H9 (cell line): ENCODE measurements at places on chromosomes 6 and 20. TPM values are rescaled to one million over a fixed set of nuclear protein-coding genes. Genes with fewer than 3 reads are reported as not detected.

DNA sequence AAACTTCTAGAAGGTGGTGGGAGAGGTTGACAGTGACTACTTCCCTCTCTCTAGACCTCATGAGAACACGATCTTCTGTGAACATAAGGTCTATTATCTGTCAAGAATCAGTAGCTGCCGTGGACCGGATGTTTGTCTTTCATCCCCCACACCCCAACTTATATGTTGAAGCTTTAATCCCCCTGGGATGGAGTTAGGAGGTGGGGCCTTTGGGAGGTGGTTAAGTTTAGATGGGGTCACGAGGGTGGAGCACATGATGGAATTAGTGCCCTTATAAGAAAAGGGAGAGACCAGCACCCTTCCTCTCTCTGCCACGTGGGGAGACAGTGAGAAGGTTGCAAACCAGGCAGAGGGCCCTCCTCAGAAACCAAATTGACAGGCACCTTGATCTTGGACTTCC is 409.1 kb downstream of the QKI start:
- H3K36me3 ChIP-seq, result no peaks in the 10 kb centered on the region
- no peaks in the 10 kb centered on the region for H3K4me1 ChIP-seq
- DNase-seq, result no peak
- no peaks in the 10 kb centered on the region for H3K27me3 ChIP-seq

The RBM38 gene
- 66.8 and 67.9 TPM in 2 replicates for total RNA-seq

The SEL1L2 gene
- total RNA-seq, result not detected in 2 replicates

The WFDC5 gene
- total RNA-seq, result not detected in 2 replicates

The CHD6 gene
- 48.2 and 51.5 TPM in 2 replicates for total RNA-seq

The ZC3H12D gene
- total RNA-seq, result 0.07 and 0.15 TPM in 2 replicates

The OPN5 gene
- total RNA-seq, result not detected in 2 replicates

DNA sequence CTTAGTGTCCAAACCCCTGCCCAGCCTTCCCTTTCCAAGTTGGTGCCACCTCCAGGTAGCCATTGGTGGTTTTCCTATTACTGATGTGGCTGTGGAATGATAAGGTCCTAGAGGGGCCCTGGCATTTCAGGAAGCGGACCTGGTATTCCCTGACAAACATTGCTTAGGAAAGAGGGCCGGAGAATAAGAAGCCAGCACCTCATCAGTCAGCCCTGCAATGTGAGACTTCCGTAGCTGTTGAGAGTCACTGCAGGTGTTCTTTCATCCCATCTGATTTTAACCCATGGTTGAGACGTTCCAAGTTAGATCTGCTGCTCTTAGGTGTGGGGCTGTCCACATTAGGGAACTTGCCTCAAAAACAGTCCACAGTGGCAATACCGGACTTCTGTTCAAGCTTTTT is 14.8 kb upstream of the NPEPL1 start:
- peak overlapping the region; percentile 26; the same call in 1 of the 3 replicates for H3K4me3 ChIP-seq
- DNase-seq, result no peak
- peaks cover 80% of the 10 kb centered on the region for H3K36me3 ChIP-seq
- H3K27ac ChIP-seq, result no peak overlapping the region
- H3K4me1 ChIP-seq, result no peaks in the 10 kb centered on the region; the same call in 1 of the 2 replicates

DNA sequence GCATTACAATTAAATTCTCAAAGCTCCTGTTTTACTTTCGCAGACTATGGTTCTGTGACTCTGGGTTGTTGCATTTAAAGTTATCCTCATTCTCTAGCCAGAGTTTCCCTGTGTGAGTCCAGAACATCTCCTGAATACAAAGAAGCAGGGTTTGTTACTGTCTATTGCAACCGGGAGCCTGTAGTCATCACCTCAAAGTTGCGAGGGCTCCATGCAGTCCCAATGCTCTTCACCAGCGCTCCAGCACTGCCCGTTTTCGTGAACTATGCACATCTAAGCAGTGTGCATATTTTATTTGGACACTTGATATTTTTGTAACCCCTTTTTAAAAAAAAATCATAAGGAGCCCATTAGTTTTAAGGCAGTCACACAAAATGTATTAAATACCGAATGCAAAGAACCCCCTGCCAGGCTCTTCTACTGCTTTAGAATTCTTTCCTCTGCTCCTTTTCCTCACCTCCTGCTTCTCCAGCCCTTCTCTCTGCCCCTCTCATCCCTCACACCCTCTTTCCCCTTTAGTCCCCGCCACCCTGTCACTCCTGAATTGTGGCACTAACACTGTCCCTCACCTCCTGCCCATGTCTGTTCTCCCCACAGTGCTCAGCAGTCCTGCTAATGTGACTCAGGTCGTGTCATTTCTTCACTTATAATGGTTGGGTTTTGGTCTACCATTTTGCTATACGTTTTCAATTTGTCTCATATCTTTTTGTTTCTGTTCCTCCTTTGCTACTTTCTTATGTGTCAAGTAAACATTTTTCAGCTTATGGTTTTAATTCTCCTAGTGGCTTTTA is 1.1 kb upstream of the HLA-C start:
- H3K27me3 ChIP-seq, result no peaks in the 10 kb centered on the region
- no peaks in the 10 kb centered on the region for H3K4me1 ChIP-seq
- H3K4me3 ChIP-seq, result peak overlapping the region; percentile 79
- peaks cover 30% of the 10 kb centered on the region for H3K36me3 ChIP-seq
- H3K27ac ChIP-seq, result no peak overlapping the region
- DNase-seq, result no peak

- no peak overlapping the region for H3K4me3 ChIP-seq
- H3K27ac ChIP-seq, result no peak overlapping the region
- no peaks in the 10 kb centered on the region for H3K27me3 ChIP-seq
- H3K4me1 ChIP-seq, result no peaks in the 10 kb centered on the region
Measured at GRCh38 chr20:548906-549305, 5.3 kb upstream of the CSNK2A1 start.

DNA sequence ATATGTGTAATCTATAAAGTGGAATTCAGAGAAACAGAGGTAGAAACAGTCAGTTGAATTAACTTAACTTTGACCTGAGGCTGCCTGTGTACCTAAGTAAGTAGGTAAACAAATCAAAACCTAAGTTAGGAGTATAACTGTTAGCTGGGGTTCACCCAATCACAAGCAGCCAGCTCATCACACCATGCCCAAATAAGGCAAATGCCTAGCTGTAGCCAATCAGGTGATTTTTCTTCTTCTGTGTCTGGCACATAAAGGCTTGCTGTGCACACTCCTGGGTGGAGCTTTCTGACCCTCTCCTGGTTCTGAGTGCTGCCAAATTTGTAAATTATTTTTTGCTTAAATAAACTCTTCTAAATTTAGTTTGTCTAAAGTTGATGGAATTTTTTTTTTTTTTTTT is 54.7 kb upstream of the TRIM39 start:
- no peak overlapping the region for H3K4me3 ChIP-seq
- H3K27me3 ChIP-seq, result no peaks in the 10 kb centered on the region
- no peak overlapping the region for H3K27ac ChIP-seq
- no peaks in the 10 kb centered on the region for H3K4me1 ChIP-seq
- H3K36me3 ChIP-seq, result no peaks in the 10 kb centered on the region

DNA sequence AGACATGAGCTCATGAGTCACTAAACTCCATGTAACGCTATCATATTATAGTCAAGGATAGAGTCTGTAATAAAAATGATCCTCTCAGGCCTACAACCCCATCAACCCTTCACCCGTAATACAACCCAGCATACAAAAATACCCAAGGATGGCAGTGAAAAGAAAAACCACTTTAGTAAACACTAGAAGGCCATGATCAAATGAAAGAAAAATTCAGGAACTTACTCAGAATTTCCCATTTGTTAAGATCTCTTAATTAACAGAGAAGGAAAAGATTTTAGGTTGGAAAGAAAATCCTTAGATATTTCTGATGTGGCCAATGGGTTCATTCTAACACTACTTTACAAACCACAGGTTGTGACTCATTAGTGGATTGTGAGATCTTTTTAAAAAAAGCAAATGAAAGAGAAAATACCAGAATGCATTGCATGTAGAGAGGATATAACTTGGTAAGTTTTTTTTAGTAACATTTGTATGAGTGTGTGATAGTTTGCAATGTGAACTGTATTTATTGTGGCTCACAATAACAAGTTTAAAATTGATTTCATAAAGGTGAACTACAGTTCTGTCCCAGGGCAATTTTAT is 8.0 kb upstream of the UBE2J1 start:
- H3K36me3 ChIP-seq, result no peaks in the 10 kb centered on the region
- no peaks in the 10 kb centered on the region for H3K27me3 ChIP-seq
- H3K27ac ChIP-seq, result no peak overlapping the region
- no peak for DNase-seq
- no peak overlapping the region for H3K4me3 ChIP-seq

The SGK2 gene
- not detected in 2 replicates for total RNA-seq

The SLC22A23 gene
- 6.1 and 6.8 TPM in 2 replicates for total RNA-seq

GRCh38 chr6:11628562-11628961 is 91.0 kb downstream of the TMEM170B start:
- H3K4me1 ChIP-seq, result no peaks in the 10 kb centered on the region
- H3K27me3 ChIP-seq, result no peaks in the 10 kb centered on the region
- DNase-seq, result no peak
- no peak overlapping the region for H3K27ac ChIP-seq
- no peaks in the 10 kb centered on the region for H3K36me3 ChIP-seq
- no peak overlapping the region for H3K4me3 ChIP-seq

GRCh38 chr20:20051767-20052073 is 546 bp downstream of the CRNKL1 start:
- H3K4me1 ChIP-seq, result no peaks in the 10 kb centered on the region
- H3K27ac ChIP-seq, result no peak overlapping the region
- peaks cover 11% of the 10 kb centered on the region; the same call in 1 of the 3 replicates for H3K36me3 ChIP-seq
- no peaks in the 10 kb centered on the region for H3K27me3 ChIP-seq
- H3K4me3 ChIP-seq, result peak overlapping the region; percentile 98
- DNase-seq, result no peak

The SLA2 gene
- 0.13 and 0.20 TPM in 2 replicates for total RNA-seq

The ATP9A gene
- 11.5 and 12.1 TPM in 2 replicates for total RNA-seq

The RGS17 gene
- 3.2 and 3.8 TPM in 2 replicates for total RNA-seq

DNA sequence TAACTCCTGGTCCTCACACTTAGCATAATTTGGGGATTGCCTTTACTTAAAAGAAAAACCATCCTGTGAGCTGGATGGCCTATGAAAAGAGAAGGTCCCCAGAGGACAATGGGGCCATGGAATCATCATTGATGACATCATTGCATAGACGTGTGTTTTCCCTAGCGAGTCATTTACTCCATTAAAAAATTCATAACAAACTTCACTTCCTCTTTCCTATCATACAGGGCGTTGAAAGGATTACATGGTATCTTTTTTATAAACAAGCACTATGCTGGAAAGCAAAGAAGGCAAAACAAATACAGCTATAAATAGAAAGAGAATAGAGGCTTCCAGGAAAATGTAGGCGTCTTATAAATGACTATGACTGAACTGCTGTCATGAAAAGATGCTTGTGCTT is 11.3 kb upstream of the COL12A1 start:
- H3K4me1 ChIP-seq, result peaks cover 3% of the 10 kb centered on the region; the same call in 1 of the 2 replicates
- H3K27ac ChIP-seq, result no peak overlapping the region
- no peaks in the 10 kb centered on the region for H3K36me3 ChIP-seq
- H3K27me3 ChIP-seq, result no peaks in the 10 kb centered on the region
- DNase-seq, result no peak

DNA sequence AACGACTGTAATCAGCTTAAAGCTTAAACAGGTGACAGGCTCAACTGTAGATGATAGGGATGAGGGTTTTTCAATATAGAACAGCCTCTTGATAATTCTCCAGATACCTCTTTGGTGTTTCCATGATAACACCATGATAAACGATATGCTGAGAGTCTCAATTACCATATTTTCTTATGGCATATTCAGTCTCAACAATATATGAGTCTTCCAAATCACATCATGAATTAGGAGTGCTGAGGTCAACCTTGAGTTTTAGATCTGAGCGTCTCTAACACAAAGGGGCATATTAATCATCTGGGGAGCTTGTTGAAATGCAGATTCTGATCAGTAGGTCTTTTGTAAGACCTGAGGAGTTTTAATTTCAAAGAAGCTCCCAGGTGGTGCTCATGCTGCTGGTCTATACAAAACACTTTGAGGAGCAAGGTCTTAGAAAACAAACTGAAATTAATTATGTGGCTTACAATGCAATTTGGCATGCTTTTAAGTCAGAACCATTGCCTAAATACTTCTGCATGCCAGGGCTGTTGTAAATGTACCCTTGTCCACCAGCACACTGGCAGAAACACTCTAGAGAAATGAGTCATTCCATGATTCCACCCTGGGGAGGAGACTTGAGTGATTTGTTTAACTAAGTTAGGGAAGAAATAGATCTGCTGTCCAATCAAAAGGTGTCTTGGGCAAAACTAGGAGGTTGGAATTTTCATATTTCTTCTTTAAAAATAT is 49.6 kb downstream of the PTCHD4 start:
- DNase-seq, result no peak
- H3K4me1 ChIP-seq, result no peaks in the 10 kb centered on the region; the same call in 1 of the 2 replicates
- no peak overlapping the region for H3K4me3 ChIP-seq
- no peaks in the 10 kb centered on the region; the same call in 1 of the 2 replicates for H3K27me3 ChIP-seq
- H3K27ac ChIP-seq, result no peak overlapping the region

- no peaks in the 10 kb centered on the region for H3K27me3 ChIP-seq
- no peak overlapping the region for H3K4me3 ChIP-seq
- no peaks in the 10 kb centered on the region for H3K36me3 ChIP-seq
- H3K4me1 ChIP-seq, result no peaks in the 10 kb centered on the region
Measured at GRCh38 chr20:37494796-37495195, 26.3 kb upstream of the NNAT start.

DNA sequence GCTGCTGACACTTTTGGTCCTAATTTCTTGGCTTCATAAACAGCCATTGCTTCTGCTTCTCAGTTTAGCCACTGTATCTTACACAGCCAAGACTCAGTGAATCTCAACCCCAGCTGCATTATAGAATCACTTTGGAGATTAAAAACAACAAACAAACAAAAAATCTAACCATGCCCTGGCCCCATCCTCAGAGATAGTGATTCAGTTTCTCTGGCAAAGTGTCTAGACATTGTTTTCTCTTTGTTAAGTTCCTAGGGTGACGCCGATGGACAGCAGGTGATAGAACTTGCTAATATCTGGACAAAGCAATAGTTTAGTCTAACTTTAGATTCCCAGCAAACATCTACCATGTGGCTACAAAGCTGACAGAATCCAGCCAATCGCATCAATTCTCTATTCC is 2.9 kb downstream of the ADGRF5 start:
- no peaks in the 10 kb centered on the region for H3K36me3 ChIP-seq
- no peak overlapping the region for H3K4me3 ChIP-seq
- H3K27ac ChIP-seq, result no peak overlapping the region
- H3K4me1 ChIP-seq, result no peaks in the 10 kb centered on the region
- no peaks in the 10 kb centered on the region for H3K27me3 ChIP-seq
- no peak for DNase-seq

DNA sequence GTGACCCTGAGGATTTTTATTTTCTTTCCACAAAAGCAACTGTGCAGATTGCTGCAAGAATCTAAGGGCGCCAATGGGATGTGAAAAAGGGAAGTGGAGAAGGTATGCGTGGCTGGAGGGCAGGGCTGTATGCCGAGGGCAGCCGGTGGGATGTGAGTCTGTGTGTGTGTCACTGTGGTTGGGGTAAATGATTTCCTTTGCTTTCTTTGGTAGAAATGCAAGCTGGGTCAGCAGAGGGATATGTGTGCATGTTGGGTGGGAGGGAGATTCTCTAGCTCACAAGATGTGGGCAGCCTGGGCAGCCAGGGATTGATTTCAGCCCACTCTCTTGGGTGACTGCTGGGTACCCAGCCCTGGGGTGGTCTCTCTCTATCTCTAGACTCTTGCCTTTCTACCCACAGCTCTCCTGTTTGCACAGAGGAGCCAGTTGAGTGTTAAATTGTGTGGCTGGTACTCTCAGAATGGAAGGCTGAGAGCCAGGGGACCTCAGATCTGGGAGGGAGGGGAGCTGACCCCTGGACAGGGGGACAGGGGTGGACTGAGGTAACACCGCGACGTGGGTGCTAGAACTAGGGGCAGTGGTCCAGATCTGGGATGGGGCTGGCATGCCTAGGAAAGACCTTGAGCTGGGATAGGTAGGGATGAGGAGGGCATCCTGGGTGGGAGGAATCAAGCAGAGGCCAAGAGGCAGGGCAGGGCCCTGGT is 136.8 kb upstream of the RNF24 start:
- H3K27me3 ChIP-seq, result peaks cover 8% of the 10 kb centered on the region; the same call in 1 of the 2 replicates
- no peak overlapping the region for H3K27ac ChIP-seq
- H3K4me1 ChIP-seq, result no peaks in the 10 kb centered on the region
- H3K36me3 ChIP-seq, result no peaks in the 10 kb centered on the region; the same call in 2 of the 3 replicates
- H3K4me3 ChIP-seq, result no peak overlapping the region; the same call in 2 of the 3 replicates
- DNase-seq, result no peak
